Spleen (tissue), 13 donors: ENCODE measurements at places on chromosomes 3 and 15. TPM values are rescaled to one million over a fixed set of nuclear protein-coding genes. Genes with fewer than 3 reads are reported as not detected.
A peak's percentile ranks its signal among the peaks of the same experiment; 100 is the strongest.

- no peaks in the 10 kb centered on the region for H3K27me3 ChIP-seq
- peaks cover 21% of the 10 kb centered on the region for H3K4me1 ChIP-seq
- H3K4me3 ChIP-seq, result no peak overlapping the region
- peak overlapping the region; percentile 66 for H3K27ac ChIP-seq
These were observed 253.3 kb downstream of the FAM43A start for GRCh38 chr3:194938845-194939531.

GRCh38 chr3:28188686-28189085, 52.7 kb upstream of the CMC1 start:
- no peak overlapping the region for H3K27ac ChIP-seq
- no peak for DNase-seq
- H3K27me3 ChIP-seq, result no peaks in the 10 kb centered on the region
- no peak overlapping the region for H3K4me3 ChIP-seq
- H3K36me3 ChIP-seq, result no peaks in the 10 kb centered on the region

GRCh38 chr3:28940994-28941393, 339.9 kb upstream of the RBMS3 start:
- H3K4me3 ChIP-seq, result no peak overlapping the region
- H3K36me3 ChIP-seq, result no peaks in the 10 kb centered on the region
- peak overlapping the region; percentile 30 for H3K27ac ChIP-seq
- no peak for DNase-seq
- no peaks in the 10 kb centered on the region for H3K27me3 ChIP-seq

- H3K4me1 ChIP-seq, result no peaks in the 10 kb centered on the region
- no peak overlapping the region for H3K27ac ChIP-seq
- H3K36me3 ChIP-seq, result no peaks in the 10 kb centered on the region
- H3K4me3 ChIP-seq, result no peak overlapping the region
- H3K27me3 ChIP-seq, result no peaks in the 10 kb centered on the region
These were observed 82.0 kb downstream of the ISL2 start for GRCh38 chr15:76418352-76419140.

DNA sequence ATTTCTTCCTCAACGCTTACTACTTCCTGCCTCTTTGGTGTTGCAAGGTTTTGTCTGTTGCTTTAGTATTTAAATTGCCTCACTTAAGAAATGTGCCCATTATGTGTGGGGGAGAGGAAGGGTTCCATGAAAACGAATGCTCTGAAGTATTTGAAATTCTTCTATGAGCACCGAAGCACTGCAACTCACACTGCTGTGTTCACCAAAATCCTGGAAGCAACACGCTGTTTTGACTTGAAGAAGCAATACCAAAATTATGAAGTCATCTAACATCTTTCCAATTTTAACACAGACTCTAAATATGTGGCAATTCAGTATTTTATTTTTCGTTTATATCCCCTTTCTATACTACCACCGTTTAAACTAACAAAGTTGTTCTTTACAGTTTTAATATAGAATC, 101.5 kb downstream of the RBMS3 start:
- H3K4me3 ChIP-seq, result no peak overlapping the region
- no peak for DNase-seq
- no peaks in the 10 kb centered on the region for H3K36me3 ChIP-seq
- no peaks in the 10 kb centered on the region for H3K27me3 ChIP-seq
- H3K4me1 ChIP-seq, result no peaks in the 10 kb centered on the region

DNA sequence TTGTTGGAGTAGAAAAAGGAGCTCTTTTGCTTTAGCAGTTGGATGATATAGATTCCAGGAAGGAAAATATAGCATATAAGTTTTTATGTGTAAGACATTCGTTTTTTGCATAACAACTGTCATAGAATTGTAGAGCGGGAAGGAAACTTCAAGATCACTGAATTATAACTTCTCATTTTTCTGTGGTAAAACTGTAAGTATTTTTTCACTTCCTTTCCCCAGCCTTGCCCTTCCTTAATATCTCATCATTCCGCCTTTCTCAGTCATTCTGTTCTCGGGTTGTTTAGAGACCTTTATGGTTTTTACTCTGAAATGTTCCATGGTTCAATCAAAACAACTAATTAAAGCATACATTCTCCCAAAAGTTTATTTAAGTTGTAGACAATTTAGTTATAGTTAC, 1.1 kb downstream of the EAF2 start:
- no peak for DNase-seq
- peaks cover 54% of the 10 kb centered on the region for H3K4me1 ChIP-seq
- H3K27ac ChIP-seq, result peak overlapping the region; percentile 86
- no peaks in the 10 kb centered on the region for H3K27me3 ChIP-seq
- H3K4me3 ChIP-seq, result peak overlapping the region; percentile 82

- no peaks in the 10 kb centered on the region for H3K27me3 ChIP-seq
- H3K27ac ChIP-seq, result no peak overlapping the region
- DNase-seq, result no peak
- H3K4me3 ChIP-seq, result no peak overlapping the region
These were observed 368.4 kb downstream of the MECOM start for GRCh38 chr3:169295126-169295525.

DNA sequence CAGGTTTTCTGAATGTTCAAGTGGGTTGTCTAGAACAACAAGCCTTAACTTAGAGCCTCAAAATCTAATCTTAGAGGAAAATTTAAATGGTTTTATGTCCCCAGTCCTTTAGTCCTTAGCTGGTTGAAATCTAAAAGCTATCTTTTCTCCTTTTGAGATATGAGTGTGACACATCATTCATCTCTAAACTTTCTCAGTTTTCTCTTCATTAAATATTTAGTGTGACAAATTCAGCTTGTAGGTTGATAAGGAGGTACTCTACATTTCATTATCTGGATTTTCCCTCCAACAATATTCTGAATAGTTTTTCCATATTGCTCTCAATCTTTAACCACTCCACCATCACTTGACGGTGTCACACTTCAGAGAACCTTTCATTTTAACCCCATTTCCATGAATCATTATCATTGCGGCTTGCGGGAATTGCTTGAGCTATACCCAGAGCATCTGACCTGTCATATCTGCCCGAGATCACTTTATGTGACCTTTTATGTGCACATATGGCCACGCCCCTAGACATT, 16.1 kb upstream of the ATP8B4 start:
- H3K27me3 ChIP-seq, result no peaks in the 10 kb centered on the region
- no peak overlapping the region for H3K4me3 ChIP-seq
- H3K36me3 ChIP-seq, result no peaks in the 10 kb centered on the region
- H3K4me1 ChIP-seq, result no peaks in the 10 kb centered on the region
- DNase-seq, result no peak
- H3K27ac ChIP-seq, result no peak overlapping the region

DNA sequence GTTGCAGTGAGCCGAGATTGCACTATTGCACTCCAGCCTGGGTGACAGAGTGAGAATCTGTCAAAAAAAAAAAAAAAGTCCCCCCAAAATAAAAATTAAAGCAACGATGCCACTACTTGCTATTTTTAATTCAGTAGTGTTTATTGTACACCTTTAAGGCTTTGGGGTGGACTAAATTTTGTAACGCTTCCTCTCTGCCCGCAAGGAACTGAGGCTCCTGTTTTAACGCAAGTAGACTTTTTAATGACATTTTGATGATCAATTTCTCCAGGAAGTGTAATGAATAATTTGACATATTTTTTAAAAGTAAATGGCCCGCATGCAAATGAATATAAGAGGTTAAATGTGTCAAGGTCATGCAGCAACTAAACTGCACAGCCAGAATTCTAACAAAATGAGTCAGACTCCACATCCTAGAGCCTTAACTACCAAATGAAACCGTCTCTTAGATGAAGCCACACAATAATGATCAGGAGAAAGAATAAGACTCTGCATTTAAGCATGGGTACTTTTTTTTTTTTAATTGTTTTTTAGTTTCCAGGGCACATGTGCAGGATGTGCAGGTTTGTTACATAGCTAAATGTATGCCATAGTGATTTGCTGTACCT, 96.8 kb upstream of the LMOD3 start:
- H3K4me1 ChIP-seq, result no peaks in the 10 kb centered on the region
- no peaks in the 10 kb centered on the region for H3K27me3 ChIP-seq
- H3K4me3 ChIP-seq, result no peak overlapping the region
- DNase-seq, result no peak
- peaks cover 51% of the 10 kb centered on the region for H3K36me3 ChIP-seq
- no peak overlapping the region for H3K27ac ChIP-seq

GRCh38 chr15:69848551-69849231, 249.0 kb downstream of the TLE3 start:
- no peaks in the 10 kb centered on the region for H3K4me1 ChIP-seq
- no peaks in the 10 kb centered on the region for H3K36me3 ChIP-seq
- no peaks in the 10 kb centered on the region for H3K27me3 ChIP-seq
- H3K27ac ChIP-seq, result no peak overlapping the region

DNA sequence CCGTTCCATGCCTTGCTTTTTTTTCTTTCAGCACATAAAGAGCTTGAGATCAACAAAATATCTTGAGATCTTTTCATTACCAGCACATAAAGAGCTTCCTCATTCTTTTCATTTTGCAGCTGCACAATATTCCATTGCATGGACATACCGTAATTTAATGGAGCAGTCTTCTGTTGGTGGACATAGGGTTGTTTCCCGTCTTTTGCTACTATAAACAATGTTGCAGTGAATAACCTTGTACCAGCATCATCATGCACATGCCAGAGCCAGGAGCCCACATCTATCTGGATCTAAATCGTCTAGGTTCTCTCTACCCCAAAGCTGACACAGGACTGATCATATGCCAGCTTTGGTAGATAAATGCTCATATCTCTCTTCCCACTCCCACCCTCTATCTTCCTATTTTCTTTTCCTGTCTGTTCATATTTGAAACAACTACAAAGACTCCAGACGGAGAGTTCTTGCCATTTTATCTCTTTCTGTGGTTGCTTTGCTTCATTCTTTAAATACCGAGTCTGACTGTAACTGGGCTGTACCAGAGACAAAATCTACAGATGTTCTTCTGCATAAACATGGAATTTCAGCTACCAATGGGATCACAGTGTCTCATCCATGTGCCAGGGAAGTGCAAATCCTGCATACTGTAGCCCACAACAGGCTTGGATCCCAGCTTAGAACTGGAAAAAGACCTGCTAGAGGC, 47.1 kb upstream of the AKAP13 start:
- peaks cover 33% of the 10 kb centered on the region for H3K4me1 ChIP-seq
- no peaks in the 10 kb centered on the region for H3K27me3 ChIP-seq
- H3K4me3 ChIP-seq, result no peak overlapping the region
- H3K27ac ChIP-seq, result no peak overlapping the region
- H3K36me3 ChIP-seq, result no peaks in the 10 kb centered on the region
- no peak for DNase-seq

DNA sequence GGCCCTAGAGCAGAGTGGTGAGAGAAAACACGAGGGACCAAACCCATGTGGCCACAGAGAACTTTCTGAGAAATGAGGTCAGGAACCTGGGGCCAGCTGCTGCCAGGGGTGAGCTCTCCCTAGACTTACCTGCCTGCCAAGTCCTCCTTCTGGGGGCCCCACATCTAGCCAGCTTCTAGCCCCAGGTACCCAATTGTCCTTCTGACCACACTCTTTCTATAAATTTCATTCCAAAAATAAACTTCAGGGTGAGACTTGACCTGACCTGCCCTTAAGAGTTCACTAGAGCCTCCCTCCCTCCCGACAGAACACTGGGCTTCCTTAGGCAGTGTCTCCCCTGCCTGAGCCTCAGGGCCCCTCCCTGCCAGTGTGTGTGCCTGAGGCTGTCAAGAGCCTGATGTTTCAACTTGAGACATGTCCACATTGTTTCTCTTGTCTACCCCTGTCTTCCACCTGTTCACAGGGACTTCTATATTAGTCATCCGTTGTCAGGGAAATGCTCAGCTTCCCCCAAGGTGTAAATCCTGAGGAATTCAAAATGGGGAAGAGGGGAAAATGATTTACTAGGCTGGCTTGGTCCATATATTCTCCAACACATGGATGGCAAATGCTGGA, 312.8 kb upstream of the TLE3 start:
- no peak overlapping the region for H3K4me3 ChIP-seq
- no peaks in the 10 kb centered on the region for H3K27me3 ChIP-seq
- H3K4me1 ChIP-seq, result no peaks in the 10 kb centered on the region

Gene WDR76
- total RNA-seq, result 6.8 TPM

Gene PIF1
- 3.9 TPM for total RNA-seq

Gene RIOX2
- total RNA-seq, result 21.3 TPM

Gene POTEB3
- not detected for total RNA-seq
